ENCODE measurements at places on chromosomes 16 and 17. TPM values are rescaled to one million over a fixed set of nuclear protein-coding genes. Genes with fewer than 3 reads are reported as not detected.
A peak's percentile ranks its signal among the peaks of the same experiment; 100 is the strongest.

- peak; percentile 63 for DNase-seq
Measured at GRCh38 chr17:75844530-75845057, 390 bp upstream of the UNC13D start.

- DNase-seq = no peak
Measured at GRCh38 chr17:9363440-9364350, 211.9 kb downstream of the STX8 start.

DNA sequence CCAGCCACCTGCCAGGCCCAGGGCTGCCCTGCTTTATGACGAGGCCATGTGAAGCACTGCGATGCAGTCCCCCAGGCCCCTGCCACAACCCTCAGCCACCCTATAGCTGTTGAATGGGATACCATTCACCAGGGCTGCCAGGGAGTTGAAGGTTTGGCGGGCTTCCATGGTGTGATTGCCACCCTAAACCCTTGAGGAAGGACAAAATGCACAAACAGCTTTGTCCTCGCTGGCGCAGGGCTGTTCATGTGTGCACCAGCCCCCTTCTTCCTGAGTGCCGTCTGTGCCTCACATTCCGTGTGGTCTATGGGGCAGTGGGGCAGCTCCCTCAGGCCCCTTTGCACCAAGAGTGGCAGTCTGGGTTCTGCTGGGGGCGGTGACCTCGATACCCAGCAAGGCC, 25.3 kb downstream of the NARF start:
- DNase-seq = no peak

DNA sequence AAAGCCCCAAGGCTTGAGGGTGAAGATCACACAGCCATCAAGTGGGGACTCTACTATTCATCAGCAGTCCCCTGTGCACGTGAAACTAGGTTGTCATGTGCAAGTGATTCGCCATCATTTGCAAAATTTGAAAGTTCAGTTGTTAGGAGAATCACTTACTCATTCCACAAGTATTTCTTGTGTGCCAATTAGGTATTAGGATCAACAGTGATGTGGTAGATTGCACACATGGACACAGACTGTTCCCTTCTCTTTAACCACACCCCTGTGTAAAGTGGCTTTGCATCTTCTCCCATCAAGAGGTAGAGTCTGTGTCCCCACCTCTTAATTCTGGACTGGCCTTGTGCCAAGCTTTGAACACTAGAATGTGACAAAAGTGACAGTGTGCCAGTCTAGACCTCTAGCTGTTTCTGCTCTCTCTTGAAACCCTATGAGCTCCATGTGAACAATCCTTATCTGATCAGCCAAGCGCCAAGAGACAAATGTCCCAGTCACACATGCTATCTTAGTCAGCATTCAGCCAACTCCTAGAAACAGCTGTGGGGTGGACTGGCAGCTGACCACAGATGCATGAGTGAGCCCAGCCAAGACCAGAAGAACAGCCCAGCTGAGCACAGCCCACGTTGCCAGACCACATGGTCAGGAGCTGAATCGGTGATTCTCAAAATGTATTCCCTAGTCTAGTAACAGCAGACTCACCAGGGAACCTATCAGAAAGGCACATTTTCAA, 31.5 kb upstream of the SHISA9 start:
- no peak for DNase-seq

SP2 gene
- total RNA-seq = 14.1 TPM
